M059J (cell line): ENCODE measurements at places on chromosomes 13 and 19.
A peak's percentile ranks its signal among the peaks of the same experiment; 100 is the strongest.

DNA sequence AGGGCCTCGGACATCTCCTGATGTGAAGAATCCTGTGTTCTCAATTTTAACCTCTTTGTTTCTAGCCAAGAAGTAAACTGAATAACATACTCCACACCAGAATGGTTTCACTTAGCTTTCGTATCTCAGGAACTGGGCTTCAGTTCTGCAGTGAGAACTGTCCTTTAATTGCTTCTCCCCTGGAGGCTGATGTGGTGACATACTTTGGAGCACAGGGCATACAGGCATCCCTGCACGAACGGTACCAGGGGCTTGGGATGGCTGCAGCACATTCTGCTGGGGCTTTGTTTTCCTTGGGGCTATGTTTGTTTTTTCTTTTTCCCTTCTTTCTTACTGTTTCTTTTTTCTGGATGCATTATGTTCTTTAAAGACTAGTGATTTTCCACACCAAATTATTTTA lies 230.5 kb downstream of the TM9SF2 start:
- no peak for DNase-seq

GRCh38 chr13:31773538-31773937 lies 34.2 kb downstream of the RXFP2 start:
- DNase-seq, result peak; percentile 69

DNA sequence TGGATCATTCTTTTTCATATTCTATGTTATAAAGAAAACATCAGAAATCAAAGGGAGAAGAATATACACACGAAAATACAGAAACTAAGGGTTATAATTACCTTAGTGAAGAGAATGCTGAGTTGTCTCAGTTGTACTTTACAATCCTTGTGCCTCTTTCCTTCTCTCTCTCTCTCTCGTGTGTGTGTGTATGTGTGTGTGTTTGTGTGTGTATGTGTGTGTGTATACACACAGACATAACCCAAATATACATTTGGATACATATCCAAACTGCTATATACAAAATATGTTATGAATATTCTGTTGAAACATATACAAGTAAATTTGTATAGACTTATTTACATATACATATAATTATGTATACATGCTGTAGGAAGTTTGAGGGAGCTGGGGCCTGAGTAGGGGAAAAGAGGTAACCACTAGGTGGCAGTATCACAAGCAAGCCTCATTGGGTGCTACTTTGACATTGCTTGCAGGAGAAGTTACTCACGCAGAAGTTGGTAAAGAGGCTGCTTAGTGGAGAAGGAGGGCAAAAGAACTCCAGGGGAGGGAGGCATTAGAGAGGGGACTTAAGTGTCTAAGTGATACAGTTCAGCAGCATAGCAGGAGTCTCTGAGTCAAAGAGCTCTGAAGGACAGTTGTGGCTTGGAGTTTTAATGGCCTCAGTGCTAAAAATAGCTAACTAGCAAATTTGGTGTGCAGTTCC lies 465.1 kb upstream of the PCDH20 start:
- DNase-seq, result no peak

- DNase-seq, result no peak
Measured at GRCh38 chr13:21913010-21913409, 242.1 kb downstream of the FGF9 start.

DNA sequence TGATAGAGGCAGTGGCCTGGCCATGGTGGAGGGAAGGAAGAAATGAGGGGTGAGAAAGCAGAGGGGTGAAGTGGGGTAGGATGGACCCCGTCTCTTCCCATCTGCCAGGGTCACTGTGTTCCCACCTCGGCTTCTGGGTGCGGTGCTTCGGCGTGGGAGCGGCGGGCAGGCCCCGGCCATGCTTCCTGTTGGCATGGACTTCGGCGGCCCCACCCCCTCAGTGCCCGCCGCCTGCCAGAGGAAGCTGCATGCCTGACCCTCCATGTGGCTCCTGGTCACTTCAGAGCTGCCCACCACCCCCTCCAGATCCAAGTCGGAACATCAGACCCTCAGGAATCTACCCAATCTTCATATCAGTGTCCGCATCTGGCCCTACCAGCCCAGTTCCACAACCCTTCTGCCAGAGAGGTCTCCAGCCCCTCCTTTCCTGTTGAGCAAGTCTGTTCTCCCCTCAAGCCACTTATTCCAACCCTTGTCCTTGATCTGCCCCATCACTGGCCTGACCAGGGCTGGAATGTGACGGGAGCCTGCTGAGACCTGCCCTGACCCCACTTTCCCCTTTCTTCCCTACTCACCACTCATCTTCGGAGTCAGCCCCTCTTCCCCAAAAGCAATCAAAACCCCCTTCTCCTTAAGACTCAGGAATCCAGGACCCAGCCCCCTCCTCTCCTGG lies 1.5 kb downstream of the KCNN4 start:
- no peak for DNase-seq

DNA sequence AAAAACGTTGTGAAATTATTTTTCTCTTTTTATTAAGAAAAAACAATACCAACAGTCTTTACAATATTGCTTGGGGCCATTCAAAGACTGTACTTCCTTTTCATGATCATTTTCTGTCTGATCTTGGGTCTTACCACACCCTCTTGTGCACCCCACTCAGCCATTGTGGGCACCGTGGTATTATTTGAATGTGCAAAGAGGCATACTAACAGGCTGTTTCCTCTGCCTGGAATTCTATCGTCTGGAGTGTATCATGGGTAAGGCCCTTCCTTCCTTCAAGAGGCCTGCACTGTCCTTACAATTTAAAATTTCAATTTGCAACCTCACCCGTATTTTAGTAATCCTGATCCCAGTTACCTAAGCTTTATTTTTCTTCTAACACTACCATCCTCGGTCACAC lies 76.5 kb downstream of the FGF14 start:
- no peak for DNase-seq

- DNase-seq, result peak; percentile 81
Measured at GRCh38 chr19:47608969-47609905, at the start of gene BICRA. Gene BICRA, plus strand, starts transcription at chr19:47609134. Its CDS starts 64,441 bp downstream, at chr19:47673575.

DNA sequence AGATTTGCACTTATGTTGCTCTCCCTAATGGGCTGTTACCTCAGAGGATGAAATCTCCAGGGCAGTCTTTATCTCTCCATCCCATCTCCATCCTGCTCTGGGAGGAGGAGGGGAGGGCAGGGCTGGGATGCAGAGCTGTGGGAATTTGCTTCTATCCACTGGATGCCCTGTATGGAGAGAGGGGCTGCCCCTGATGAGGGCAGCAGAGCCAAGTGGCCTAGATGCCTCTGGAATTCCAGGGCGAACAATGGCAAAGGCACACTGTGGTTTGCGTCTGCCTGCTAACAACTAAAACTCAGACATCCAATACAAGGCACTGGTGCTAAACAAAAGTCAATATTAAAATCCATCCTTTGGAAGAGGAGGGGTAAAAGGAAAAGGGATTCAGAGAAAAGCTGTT lies 165.1 kb downstream of the COG6 start:
- no peak for DNase-seq

- no peak for DNase-seq
Measured at GRCh38 chr13:46850214-46850613, 46.6 kb downstream of the HTR2A start.

DNA sequence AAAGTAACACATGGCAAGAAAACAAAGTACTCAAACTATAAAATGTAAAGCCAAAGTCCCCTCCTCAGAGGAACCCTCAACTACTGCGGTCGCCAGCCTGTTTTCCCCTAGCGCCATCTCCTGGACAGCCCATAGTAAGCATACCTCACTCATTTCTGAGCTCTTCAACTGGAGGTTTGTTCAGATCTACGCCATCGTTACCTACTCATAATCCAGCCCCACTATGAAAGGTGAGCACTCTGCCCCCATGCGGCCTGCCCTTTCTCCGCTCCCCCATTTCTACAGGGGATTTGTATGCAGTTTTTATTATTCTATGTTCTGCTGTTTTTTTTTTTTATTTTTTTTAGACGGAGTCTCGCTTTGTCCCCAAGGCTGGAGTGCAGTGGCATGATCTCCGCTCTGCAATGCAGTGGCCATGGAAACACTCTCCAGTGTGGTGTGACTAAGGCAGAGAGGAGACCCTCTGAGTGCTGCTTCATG lies 26.2 kb downstream of the OPA3 start:
- DNase-seq, result no peak
